ENCODE measurements at places on chromosomes 5 and 9.
A peak's percentile ranks its signal among the peaks of the same experiment; 100 is the strongest.

- H3K4me1 ChIP-seq = peaks cover 51% of the 10 kb centered on the region
- H3K36me3 ChIP-seq = peaks cover 17% of the 10 kb centered on the region
- H3K4me3 ChIP-seq = peak overlapping the region; percentile 99
- no peak for DNase-seq
- H3K27ac ChIP-seq = peak overlapping the region; percentile 98
- H3K27me3 ChIP-seq = no peaks in the 10 kb centered on the region
These were observed 1.1 kb downstream of the KDM3B start for GRCh38 chr5:138353560-138354080.

GRCh38 chr5:54673523-54674225 is 156.1 kb downstream of the SNX18 start:
- no peak overlapping the region for H3K27ac ChIP-seq
- peaks cover 7% of the 10 kb centered on the region for H3K4me1 ChIP-seq
- no peak overlapping the region for H3K4me3 ChIP-seq
- H3K27me3 ChIP-seq = peaks cover 19% of the 10 kb centered on the region
- no peaks in the 10 kb centered on the region for H3K36me3 ChIP-seq

DNA sequence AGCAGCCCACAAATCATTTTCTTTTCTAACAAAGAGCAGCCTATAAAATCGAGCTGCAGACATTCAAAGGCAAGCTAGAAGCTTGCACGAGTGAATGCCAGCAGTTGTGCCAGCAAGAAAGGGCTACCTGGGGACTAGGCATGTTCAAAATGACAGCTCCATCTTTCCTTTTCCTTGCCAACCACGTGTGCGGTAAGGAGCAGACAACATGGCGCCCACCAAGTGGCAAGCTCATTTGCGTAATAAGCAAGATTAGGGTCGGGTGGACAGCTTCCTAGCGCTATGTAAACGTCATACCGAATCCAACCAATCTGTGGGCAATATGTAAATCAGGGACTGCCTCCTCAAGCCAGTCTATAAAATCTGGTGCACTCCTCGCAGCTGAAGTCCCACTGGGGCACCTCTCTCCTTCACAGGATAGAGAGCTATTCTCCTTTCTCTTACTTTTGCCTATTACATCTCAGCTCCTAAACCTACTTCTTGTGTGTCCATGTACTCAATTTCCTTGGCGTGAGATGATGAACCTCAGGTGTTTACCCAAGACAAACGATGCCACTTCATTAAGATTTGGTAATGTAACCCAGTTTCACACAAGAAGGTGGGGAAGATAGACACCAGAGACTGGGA is 22.5 kb upstream of the SPARC start:
- H3K4me1 ChIP-seq = no peaks in the 10 kb centered on the region
- H3K36me3 ChIP-seq = no peaks in the 10 kb centered on the region
- H3K27ac ChIP-seq = no peak overlapping the region
- no peak overlapping the region for H3K4me3 ChIP-seq
- DNase-seq = no peak

DNA sequence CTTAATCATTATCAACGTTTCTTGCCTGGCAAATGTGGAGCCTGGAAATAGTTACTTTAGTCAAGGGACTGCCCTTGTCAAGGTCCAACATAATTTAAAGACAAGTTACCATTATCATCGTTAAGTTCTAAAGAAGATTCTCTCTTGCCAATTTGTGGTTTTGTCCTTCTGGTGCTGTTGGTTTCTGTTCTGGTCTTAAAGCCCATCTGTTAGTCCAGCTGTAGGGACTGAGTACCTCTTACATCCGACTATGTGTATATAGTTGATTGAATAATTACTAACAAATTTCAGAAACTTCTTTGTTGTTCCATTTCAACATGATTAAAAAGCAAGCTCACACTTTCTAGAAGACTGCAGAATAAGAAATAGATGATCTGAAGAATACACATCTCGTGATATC is 1854.9 kb downstream of the MAT2B start:
- no peaks in the 10 kb centered on the region for H3K36me3 ChIP-seq
- no peak for DNase-seq
- H3K4me3 ChIP-seq = no peak overlapping the region
- no peaks in the 10 kb centered on the region for H3K27me3 ChIP-seq
- no peaks in the 10 kb centered on the region for H3K4me1 ChIP-seq

DNA sequence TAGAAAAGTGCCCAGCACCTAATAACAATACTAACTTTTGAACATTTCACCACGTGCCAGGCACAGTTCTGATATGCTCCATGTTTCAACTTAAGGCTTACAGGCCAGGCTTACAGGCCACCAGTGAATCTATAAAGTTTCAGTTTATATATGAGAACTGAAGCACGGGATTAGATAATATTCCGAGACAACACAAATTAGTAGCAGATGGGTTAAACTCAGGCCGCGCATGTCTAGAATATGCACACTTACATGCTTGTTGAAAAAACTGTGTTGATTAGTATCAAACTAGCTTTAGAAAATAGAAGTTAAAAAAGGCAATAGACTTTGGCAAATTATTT is 587.9 kb downstream of the MTRR start:
- peaks cover 20% of the 10 kb centered on the region for H3K36me3 ChIP-seq
- DNase-seq = no peak
- peaks cover 14% of the 10 kb centered on the region for H3K4me1 ChIP-seq
- peak overlapping the region; percentile 83 for H3K27ac ChIP-seq

DNA sequence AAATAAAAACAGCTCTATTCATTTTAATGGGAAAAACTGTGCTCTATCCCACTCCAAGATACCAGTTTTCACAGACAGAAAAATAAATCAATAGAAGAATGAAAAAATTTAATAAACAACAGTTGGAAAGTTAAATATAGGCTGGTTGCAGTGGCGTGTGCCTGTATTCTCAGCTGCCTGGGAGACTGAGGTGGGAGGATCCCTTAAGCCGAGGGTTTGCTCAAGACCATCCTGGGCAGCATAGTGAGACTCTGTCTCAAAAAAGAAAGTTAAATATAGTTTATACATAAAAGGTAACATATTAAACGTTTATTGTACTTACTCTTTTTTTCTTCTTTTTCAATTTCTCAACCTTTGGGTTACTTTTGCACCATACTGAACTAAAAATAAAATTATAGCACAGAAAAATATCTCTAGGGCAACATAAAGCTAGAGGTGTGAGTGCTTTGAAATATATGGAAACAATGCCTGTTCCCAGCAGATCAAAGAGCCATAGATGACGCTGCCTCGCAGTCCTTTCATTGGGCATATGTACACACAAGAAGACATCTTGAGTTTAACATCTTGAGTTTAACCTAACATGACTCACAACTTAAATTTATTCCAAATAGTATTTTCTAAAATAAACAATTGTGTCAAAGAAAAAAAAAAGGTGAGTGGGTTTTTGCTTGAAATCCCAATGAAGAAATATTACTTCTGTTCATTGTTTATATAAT is 25.7 kb upstream of the KLF9 start:
- peaks cover 23% of the 10 kb centered on the region for H3K4me1 ChIP-seq
- H3K27me3 ChIP-seq = no peaks in the 10 kb centered on the region
- peak overlapping the region; percentile 63 for H3K27ac ChIP-seq

GRCh38 chr9:87115785-87116184 is 168.5 kb upstream of the GAS1 start:
- no peaks in the 10 kb centered on the region for H3K36me3 ChIP-seq
- H3K4me3 ChIP-seq = no peak overlapping the region
- H3K27me3 ChIP-seq = no peaks in the 10 kb centered on the region
- no peak for DNase-seq
- H3K4me1 ChIP-seq = peaks cover 10% of the 10 kb centered on the region

GRCh38 chr9:2047144-2047671 is 32.1 kb downstream of the SMARCA2 start:
- peaks cover 25% of the 10 kb centered on the region for H3K36me3 ChIP-seq
- no peaks in the 10 kb centered on the region for H3K27me3 ChIP-seq
- H3K4me1 ChIP-seq = no peaks in the 10 kb centered on the region
- DNase-seq = no peak

DNA sequence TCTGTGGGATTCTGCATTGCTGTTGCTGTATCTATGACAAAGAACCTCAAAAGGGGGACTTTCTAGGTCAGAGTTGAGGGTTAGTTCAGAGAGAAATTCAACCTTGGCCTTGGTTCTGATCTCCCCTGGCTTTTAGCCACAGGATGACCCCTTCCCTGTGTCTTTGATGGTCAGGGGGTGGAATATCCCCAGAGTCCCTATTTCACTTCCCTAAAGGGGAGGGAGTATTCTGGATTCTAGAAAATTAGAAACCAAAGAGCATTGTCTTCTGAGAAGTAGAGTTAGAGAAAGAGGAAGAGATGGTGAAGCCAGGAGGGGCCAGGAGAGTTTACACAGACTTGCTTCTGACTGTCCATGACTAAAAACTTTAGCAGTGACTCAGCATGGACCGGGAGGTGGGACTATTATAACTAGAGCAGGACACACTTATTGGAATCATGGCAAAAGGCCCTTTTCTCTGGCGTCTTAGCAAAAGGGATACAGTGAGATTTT is 56.2 kb upstream of the LPAR1 start:
- no peaks in the 10 kb centered on the region for H3K27me3 ChIP-seq
- no peak overlapping the region for H3K4me3 ChIP-seq
- DNase-seq = peak; percentile 32
- no peaks in the 10 kb centered on the region for H3K36me3 ChIP-seq
- H3K4me1 ChIP-seq = peaks cover 8% of the 10 kb centered on the region
- no peak overlapping the region for H3K27ac ChIP-seq

- no peak overlapping the region for H3K4me3 ChIP-seq
- no peaks in the 10 kb centered on the region for H3K36me3 ChIP-seq
- H3K27ac ChIP-seq = no peak overlapping the region
- no peaks in the 10 kb centered on the region for H3K4me1 ChIP-seq
These were observed 653.0 kb upstream of the RORB start for GRCh38 chr9:73844135-73844534.

DNA sequence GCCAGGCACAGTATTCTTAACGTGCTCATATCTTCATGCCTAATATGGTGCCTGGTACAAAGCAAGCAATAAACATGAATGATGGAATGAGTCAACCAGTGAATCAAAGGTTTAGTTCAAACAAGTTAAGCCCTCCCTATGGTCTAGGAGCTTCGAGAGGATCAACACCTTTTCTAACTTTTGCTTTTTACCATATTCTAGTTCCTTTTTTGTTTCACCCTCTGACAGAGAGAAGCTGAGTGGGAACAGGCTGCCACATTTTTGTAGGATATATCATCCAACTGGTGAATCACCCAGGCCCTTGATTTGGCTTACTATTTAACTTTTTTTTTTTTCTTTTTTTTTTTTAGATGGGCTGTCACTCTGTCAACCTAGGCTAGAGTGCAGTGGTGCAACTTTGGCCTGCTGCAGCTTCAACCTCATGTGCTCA is 39.3 kb upstream of the TNC start:
- peak overlapping the region; percentile 73 for H3K27ac ChIP-seq
- no peak overlapping the region for H3K4me3 ChIP-seq
- no peaks in the 10 kb centered on the region for H3K27me3 ChIP-seq

GRCh38 chr5:178077751-178078150 is 35.6 kb upstream of the N4BP3 start:
- H3K27ac ChIP-seq = peak overlapping the region; percentile 0
- H3K27me3 ChIP-seq = peaks cover 46% of the 10 kb centered on the region
- H3K4me3 ChIP-seq = peak overlapping the region; percentile 22
- DNase-seq = no peak

DNA sequence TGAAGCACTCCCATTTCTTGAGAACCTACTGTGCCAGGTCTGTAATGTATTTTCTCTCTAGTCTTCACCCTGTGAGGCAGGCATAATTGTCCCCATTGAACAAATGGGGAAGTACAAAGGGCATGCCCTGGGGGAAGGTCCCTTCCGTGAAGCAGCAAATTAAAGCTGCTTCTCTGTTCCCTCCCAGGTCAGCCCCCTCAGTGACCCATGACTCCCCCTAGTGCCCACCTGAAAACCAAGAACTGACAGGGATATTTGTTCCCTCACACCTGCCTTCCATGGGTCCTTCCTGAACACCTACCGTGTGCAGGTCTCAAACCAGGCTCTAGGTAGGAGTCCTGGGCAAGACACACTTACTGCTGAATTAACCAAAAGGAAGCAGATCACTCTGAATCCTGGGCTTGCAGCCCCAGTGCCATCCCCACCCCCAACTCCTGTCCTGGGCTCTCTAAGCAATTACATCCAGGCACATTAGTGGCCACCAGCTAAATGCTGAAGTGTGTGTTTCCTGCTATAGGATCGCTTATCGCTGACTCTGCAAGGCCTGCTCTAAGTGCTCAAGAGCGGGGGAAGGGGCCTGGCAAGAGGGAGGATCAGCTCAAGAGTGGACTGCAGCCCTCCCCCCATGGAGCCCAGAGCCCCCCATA is 254.8 kb downstream of the CDK5RAP2 start:
- H3K4me3 ChIP-seq = no peak overlapping the region
- DNase-seq = no peak
- no peak overlapping the region for H3K27ac ChIP-seq
- H3K27me3 ChIP-seq = peaks cover 25% of the 10 kb centered on the region
- no peaks in the 10 kb centered on the region for H3K36me3 ChIP-seq

GRCh38 chr5:173330338-173331206 is 2.4 kb upstream of the STC2 start:
- DNase-seq = peak; percentile 25
- H3K36me3 ChIP-seq = peaks cover 11% of the 10 kb centered on the region
- peaks cover 48% of the 10 kb centered on the region for H3K4me1 ChIP-seq

DNA sequence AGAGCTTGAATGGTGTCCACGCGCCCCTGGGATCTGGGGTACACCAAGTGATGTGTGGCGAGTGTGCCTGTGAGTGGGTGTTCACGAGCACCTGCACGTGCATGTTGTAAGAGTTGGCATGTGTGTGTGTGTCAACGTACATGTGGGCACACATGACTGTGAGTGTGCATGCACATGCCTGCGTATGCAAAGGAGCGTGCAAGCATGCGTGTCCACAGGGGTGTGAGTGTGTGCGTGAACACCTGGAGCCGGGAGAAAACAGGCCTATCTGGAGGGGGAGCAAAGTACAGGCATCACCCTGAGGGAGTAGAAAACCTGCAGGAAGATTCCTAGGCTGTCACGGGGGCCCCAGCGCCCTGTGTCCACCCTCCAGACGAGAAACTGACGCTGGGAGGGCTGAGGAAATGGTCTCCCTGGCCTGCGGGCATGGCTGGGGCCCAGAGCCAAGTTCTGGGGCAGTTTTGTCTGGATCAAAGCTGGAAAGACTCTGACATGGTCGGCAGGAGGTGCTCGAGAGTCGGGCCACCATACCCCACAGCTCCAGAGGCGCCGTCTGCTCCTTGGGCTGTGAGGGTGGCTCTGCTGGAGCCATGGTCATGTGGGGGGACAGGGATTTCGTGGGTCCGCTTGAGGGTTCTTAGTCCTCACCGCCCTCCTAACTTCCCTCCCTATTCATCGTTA is 31.8 kb downstream of the PTGES start:
- DNase-seq = peak; percentile 41
- H3K4me3 ChIP-seq = no peak overlapping the region
- H3K27ac ChIP-seq = no peak overlapping the region
- H3K27me3 ChIP-seq = peaks cover 7% of the 10 kb centered on the region
- no peaks in the 10 kb centered on the region for H3K4me1 ChIP-seq

- H3K27ac ChIP-seq = no peak overlapping the region
- H3K4me1 ChIP-seq = no peaks in the 10 kb centered on the region
- H3K27me3 ChIP-seq = no peaks in the 10 kb centered on the region
- DNase-seq = no peak
- H3K36me3 ChIP-seq = no peaks in the 10 kb centered on the region
These were observed 641.6 kb downstream of the NR2F1-AS1 start for GRCh38 chr5:92939428-92939827.

All from MCF 10A (cell line).